Activated T-helper 1 cell treated with anti-CD3 and anti-CD28 coated beads, Interleukin-2, amount 50 U/mL, for 16 hours (primary cell): ENCODE measurements at places on chromosomes 4 and X.

DNA sequence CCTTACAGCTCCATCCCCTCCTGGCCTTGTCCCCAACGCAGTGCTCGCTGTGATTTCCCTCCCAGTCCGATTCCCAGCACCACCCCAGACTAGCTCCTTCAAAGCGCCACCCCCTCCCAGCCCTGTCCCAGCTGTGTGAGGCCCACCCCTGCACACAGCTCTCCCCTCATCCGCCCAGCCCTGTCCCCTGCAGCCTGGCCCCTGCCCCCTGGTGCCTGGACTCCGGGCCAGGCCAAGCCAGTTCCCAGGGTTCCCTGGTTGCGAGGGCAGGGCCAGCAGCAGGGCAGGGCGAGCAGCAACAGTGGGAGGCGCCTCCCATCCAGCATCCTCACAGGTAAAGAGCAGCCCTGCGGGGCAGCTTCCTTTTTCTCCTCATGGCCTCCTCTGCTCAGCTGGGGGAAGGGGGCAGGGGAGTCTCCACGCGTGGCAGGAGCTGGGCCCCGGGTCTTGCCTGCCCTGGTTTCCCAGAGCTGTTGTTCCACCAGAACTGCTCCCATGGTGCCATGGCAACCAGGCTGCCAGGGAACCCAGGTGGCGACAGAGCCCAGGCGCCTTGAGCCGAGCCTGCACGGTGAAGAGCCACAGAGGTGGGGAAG lies 24.8 kb downstream of the IQSEC2 start:
- DNase-seq: no peak

DNA sequence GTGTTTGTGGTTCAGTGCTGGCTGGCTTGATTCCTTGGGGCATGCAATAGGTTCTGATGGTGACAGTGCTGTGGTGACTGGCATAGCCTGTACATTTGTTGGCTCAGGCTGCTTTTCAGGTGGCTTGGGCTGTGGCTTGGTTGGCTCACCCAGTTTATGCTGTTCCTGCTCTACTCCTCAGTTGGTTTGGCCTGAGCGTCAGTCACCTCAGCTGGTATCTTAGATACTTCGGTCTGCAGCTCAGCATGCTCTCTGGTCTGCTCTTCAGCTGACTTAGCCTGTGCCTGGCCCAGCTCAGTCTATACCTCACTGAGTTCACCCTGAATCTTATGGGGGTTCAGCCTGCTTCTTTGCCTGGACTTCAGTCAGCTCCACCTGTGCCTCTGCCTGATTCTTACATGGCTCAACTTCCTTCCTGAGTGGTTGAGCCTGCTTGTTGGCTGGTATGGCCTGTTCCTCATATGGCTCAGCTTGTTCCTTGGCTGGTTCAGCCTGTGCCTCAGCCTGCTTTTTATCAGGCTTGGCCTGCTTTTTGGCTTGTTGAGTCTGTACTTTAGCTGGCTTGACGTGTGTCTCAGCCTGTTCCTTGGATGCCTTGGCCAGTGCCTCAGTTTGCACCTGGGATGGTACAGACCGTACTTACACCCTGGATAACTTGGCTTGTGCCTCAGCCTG lies 170.6 kb downstream of the MSN start:
- no peak for DNase-seq

DNA sequence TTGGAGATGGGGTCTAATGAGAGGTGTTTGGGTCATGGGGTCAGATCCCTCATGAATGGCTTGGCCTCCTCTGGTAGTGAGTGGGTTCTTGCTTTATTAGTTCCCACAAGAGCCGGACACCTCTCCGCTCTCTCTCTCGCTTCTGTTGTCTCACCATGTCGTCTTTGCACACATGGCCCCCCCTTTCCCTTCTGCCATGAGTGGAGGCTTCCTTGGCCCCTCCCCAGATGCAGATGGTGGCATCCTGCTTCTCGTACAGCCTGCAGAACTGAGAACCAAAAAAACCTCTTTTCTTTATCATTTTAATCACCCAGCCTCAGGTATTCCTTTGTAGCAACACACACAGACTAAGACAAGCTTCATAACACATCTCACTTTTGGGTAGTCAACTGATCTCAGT lies 49.6 kb upstream of the SPRY1 start:
- no peak for DNase-seq

DNA sequence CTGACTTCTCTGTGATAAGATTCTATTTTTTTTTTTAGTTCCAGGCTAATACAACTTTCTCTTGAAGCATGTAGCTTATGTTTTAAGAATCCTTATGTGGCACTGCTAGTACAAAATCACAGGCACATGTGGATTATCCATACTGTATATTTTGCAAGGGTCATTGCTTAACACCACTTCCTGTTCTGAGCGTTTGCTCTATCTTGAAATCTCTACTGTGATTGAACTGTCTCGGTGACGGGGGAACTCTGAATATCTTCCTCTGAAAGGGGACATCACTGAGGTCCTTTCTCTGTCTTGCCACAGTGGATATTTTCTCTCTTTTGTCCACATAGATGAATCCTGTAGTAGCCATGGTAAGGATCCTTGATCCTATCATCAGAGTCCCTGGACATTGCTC lies 2.1 kb upstream of the WFS1 start:
- DNase-seq: no peak

GRCh38 chr4:8005814-8006215 lies 66.2 kb upstream of the AFAP1 start:
- DNase-seq: no peak

DNA sequence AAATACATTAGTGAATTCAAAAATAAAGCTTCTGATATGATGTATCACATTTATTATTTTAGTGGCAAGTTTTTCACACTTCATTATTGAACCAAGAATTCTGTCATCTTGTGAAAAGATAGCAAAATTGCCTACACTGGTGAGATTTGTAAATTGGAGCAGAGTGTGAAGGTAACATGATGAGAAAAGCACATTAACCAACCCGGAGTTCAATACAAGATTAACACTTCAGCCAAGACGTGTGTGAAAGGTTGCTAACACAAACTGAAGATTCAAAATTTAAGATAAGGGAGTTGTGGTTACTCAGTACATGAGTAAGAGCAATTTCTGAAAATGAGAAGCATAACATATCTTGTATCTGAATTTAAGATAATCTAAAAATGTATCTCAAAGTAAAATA lies 346.7 kb downstream of the PDHA2 start:
- DNase-seq: no peak

GRCh38 chr4:94558392-94558904 lies 106.7 kb downstream of the PDLIM5 start:
- no peak for DNase-seq

DNA sequence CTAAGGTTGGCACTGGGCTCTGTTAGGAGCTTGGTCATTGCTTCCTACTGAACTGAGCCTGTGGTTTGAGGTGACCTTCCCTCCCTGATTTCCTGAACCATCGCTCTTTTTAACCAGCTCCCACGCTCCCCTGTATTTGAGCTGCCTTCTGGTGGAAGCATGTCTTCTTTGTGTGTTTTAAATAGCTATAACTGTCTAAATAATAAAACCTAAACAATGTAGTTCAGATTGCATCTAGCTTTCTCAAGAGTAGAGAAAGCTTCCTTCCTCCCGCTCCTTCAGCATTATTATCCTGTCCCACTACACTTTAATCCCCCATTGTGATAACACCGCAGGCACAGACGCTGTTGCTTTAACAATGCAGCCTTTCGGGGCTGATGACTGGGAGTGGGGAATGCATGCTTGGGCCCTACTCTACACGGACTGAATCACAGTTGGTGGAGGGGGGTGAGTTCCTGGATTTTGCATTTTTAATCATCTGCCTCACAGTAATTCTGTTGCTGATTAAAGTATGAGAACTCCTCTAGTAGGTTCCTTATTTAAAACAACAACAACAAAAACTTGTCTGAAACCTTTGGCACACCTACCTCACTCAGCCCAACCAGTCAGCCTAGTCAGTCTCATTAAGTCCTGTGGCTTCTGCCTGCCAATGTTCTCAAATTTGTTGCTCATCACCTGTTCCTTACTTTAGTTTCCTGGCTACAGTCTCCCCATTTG lies 6.6 kb downstream of the SMS start:
- no peak for DNase-seq

DNA sequence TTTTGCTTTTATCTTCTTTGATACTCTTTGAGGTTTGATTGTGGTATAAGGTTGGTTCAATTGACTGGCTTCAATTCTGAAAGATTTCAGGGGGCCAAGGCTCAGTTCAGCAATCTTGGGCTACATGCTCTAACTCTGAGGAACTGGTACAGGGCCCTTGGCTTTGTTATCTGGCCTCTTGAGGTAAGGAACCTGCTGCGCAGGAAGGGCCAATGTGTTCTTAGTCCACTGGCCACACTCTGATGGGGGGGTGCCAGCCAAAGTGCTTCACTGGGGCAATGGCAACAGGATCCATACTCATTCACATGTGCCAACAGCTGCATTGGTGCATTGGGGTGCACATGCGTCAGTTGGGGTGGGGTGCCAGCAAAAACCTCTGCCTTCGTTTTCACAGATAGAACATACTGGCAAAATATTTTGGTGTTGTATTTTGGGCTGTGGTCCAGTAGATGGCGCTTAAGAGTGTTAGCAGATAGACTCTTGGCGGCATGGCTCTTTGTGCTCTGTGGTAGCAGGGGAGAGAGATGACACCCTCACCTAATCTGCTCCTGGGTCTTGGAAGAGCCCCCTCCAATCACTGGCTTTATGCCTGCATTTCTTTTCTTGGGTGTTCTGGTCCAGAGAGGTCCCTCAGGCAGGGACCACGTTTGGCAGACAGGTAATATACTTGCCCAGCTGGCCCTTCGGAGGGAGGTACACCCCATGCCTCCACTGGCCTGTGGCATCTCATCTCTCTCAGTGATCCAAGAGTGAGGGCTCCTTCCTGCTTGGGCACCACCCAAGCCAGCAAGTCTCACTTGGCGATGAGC lies 42.9 kb downstream of the NDST3 start:
- no peak for DNase-seq

DNA sequence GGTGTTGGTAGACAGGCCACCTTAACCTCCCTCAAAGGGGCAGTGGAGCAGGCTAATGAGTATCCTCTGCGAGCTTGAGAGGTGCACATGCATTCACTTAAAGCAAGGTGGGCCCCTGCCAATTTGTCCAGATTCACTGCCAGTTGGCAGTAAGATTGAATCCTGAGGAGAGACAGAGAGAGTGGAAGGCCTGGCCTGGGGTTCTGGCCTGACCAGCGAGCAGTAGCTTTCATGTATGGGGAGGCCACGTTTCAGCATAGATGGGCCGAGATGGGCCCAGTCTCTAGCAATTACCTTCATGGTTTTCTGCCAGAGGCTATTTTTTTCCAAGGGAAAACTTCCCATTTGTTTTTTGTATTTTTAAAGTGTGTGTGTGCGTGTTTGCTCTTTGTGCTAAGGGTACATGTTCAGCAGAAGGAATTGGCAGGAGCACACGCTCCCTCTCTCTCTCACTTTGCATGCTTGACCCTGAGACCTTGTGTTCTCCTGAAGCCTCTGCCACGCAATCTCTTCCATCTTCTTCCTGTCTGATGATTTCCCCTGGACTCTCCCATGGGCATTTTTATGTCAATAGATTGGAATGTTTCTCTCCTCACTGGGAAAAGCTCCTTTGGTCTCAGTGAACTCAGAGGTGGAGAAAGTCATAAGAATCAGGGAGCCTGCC lies 215.8 kb upstream of the SFRP2 start:
- no peak for DNase-seq

GRCh38 chrX:22538580-22538979 lies 265.9 kb downstream of the CBLL2 start:
- no peak for DNase-seq

DNA sequence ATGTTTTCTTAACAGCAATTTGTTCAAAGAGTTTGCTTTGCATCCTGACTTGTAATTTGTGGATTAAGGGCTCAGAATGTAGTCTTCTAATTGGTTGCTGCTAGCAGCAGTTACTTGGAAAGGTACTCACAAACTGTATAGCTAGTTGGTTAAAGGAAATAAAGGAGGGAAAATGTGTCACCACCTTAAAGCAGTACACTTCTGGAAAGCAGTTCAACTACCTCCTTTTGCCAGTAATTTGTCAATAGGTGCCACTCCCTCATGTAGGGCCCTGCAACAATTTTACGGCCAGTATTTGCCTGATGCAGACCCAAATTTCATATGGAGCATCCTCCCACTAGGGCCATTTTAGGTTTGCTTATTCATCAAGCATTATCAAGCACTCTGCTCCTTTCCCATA lies 20.8 kb downstream of the AMOT start:
- DNase-seq: no peak

- DNase-seq: no peak
Measured at GRCh38 chr4:98601708-98602107, 56.7 kb downstream of the TSPAN5 start.

GRCh38 chrX:6568031-6568430 lies 33.1 kb upstream of the VCX3A start:
- DNase-seq: no peak

- DNase-seq: no peak
Measured at GRCh38 chrX:31331928-31332327, 260.1 kb upstream of the FTHL17 start.

- DNase-seq: no peak
Measured at GRCh38 chrX:39030636-39031035, 229.4 kb downstream of the MID1IP1 start.

DNA sequence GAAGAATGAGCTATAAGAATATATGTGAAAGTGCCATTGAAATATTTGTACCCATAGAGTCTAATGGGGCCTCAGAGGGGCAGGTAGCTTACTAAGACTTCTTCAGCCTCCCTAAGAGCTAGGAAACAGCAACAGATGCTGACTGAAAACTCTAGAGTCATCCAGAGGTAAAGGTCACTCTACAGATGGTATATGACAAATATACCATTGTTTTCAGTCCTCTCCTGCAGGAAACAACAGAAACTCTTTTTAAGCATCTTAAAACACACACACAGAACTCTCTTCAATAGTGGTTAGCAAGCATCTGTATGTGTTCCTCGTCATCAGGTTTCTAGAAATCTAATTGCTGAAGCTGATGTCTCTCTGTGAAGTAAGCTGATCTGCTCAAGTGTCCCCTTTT lies 313.8 kb upstream of the GATB start:
- no peak for DNase-seq

DNA sequence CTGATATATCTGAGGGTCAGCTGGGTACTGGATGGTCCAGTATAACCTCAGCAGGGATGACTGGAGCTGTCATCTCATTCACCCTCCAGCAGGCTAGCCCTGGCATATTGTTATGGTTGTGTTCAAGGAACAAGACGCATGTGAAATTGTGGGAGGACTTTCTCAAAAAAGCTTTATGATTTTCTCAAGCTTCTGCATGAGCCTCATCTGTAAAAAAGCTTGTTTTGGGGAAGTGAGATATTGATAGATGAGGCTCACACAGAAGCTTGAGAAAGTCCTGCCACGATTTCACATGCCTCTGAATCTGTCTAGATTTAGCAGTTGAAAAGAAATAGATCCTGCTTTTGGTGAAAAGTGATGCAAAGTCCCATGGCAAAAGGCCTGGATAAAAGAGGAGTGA lies 93.4 kb downstream of the SPCS3 start:
- no peak for DNase-seq

GRCh38 chr4:108783665-108784463 lies 21.0 kb upstream of the ETNPPL start:
- DNase-seq: no peak

DNA sequence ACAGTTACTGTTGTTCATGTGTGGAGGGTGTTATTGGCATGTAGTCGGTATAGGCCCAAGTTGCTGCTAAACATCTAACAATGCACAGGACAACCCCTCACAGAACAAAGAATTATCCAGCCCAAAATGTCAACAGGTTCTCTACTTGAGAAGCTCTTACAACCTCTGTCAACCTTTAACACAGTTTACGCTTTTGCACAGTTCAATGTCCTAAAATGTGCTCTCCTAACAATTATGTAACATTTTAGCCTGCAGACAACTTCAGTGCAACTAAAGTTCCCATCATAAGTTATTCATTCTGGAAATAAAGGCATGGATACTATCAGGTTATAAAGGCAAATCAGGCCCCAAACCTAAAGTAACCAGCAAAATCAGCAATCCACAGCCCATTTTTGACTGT lies 66.2 kb downstream of the ASB9 start:
- no peak for DNase-seq

- no peak for DNase-seq
Measured at GRCh38 chrX:14355556-14355955, 173.8 kb upstream of the GLRA2 start.
